ENCODE measurements at places on chromosomes 7 and 10. TPM values are rescaled to one million over a fixed set of nuclear protein-coding genes. Genes with fewer than 3 reads are reported as not detected.
A peak's percentile ranks its signal among the peaks of the same experiment; 100 is the strongest.

The CYP2W1 gene
- total RNA-seq = 0.57 TPM

GRCh38 chr10:75398200-75398691, 3.3 kb downstream of the ZNF503 start:
- DNase-seq = no peak

The C7orf33 gene
- total RNA-seq = not detected

DNA sequence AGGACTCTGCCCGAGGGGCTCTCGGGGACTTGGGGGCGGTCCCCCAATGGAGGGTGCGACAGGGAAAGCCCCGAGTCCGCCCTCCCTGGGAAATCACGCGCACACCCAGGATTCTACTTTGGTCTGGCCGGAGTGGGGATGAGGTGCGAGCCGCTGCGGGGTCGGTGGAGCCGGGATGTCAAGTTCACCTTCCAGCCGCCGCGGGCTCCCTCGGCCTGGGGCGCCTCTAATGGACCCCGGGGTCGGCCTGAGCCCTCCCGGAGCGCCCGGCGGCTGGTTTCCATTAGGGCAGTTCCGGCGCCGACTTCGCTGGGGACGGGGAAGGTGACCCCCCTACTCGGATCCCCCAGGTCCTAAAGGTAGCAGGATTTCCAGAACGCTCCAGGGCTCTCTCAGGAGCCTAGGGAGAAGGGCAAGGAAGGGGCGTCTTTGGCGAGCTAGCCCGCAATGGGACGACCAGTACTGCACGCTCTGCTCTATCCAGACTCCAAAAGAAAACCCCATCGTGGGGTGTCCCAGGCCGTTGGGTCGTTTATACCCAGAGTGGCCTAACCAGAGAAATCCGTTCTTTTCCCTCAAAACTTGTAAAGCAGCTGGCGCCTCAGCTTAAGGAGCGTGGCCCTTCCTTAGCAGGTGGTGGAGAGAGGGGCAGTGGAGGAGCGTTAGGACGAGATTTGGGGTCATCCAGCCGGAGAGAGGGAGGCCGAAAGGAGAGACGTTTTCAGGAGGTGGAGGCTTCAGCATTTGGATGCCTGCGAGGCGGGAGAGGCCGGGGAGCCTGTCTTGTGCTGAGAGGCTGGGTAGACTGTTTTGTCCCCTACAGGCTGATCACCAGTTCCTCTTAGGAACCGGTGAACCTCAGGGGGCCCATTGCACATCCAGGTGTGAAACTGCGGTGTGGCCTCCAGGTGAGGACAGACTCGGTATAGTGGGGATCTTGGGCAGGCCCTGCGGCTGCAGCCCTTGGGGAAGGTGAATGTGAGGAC, 860 bp upstream of the WDR86 start:
- peak; percentile 77 for DNase-seq

DNA sequence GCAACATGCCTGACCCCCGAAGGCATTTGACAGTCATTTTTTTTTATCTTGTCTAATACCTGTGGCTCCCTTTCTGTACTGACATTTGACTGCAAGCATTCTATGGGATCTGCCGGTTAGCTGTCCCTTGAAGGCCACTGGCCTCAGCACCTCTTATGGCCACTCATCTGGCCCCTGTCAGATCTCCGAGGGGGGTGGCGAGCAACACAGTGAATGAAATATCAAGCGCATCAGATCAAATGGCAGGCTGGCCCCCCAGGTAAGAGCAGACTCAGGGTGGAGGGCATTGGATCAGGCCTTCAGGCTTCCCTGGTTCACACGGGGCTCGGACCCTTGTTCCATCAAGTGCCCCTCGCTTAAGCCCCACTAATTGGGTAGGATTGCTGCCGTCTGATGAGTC, 199.6 kb upstream of the MKI67 start:
- DNase-seq = no peak

GRCh38 chr10:78190051-78190825, 156.6 kb downstream of the RPS24 start:
- no peak for DNase-seq

DNA sequence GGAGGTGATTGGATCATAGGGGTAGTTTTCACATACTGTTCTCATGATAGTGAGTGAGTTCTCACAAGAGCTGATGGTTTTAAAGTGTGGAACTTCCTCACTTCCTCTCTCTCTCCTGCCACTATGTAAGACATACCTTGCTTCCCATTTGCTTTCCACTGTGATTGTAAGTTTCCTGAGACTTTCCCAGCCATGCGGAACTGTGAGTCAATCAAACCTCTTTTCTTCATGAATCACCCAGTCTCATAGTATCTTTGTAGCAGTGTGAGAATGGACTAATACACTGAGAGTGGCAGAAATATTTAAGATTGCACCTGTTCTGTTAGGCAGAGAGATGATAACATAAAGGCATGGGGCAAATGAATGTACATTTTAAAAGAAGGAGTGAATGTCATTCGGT, 507.8 kb downstream of the SORCS3 start:
- no peak for DNase-seq

DNA sequence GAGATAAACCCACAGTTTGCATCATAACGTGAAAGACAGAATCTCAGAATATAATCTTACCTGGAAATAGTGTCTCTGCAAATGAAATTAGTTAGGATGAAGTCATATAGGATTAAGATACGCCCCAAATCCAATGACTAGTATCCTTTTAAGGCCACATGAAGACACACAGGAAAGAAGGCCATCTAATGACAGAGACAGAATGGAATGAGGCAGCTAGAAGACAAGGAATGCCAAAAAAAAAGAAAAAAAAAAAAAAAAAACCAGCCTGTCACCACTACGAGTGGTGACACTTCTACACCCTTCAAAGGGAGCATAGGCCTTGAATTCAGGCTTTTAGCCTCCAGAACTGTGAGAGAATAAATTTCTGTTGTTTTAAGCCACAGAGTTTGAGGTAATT, 82.9 kb downstream of the HYCC1 start:
- DNase-seq = no peak

The NUTM2E gene
- not detected for total RNA-seq

- no peak for DNase-seq
These were observed 36.3 kb downstream of the ASB13 start for GRCh38 chr10:5630112-5630436.

GRCh38 chr10:109959259-109960145, 36.2 kb upstream of the XPNPEP1 start:
- DNase-seq = no peak

The SPDYE9 gene
- total RNA-seq = not detected

DNA sequence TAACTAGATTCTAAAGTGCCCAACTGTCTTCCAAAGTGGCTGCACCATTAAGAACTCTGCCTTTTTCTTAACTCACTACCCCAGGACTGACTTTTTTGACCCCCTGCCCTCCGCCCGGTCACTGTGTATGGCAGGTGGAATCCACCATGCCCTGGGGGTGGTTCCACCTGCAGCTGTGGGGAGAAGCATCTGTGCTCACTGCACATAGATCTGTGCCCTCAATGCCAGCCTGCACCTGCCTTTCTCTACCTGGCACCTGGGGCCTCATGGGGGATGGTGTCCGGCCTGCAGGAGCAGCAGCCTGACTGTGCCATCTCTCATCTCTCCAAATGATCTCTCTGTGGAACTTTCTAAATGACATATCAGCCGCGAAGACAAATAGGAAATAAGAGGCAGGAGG, 353.5 kb downstream of the PAXIP1 start:
- no peak for DNase-seq

- no peak for DNase-seq
These were observed 103.5 kb upstream of the CELF2 start for GRCh38 chr10:10914144-10914543.

The C10orf62 gene
- total RNA-seq = not detected

GRCh38 chr10:128438417-128439063, 312.3 kb upstream of the MKI67 start:
- DNase-seq = no peak

GRCh38 chr10:69151984-69152383, 28.0 kb downstream of the VPS26A start:
- DNase-seq = no peak

The NUTM2B gene
- 1.5 TPM for total RNA-seq

The PDZD7 gene
- 0.50 TPM for total RNA-seq

- DNase-seq = peak; percentile 80
These were observed 79.0 kb upstream of the PLXNA4 start for GRCh38 chr7:132655131-132655727.

GRCh38 chr7:33516568-33516967, 387.2 kb downstream of the BBS9 start:
- DNase-seq = no peak

- DNase-seq = no peak
These were observed 244.2 kb downstream of the POU6F2 start for GRCh38 chr7:39221901-39222300.

DNA sequence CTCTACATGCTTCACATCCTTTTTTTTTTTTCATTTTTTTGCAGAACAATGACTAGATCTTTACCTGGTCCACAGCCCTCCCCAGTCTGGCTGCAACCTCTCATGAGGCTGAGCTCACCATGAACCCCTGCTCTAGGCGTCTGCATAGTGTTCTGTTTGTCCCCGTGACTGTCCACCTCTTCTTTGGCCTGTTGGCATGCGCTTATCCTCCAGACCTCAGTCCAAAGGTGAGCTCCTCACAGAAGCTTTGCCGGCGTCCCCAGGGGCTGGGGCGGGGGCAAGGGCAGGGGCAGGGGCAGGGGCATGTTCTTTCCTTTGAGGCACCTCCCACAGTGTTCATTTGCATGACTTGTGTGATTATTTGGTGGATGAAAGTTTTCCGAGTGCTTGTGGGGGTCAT, 218.4 kb upstream of the ZNF32 start:
- no peak for DNase-seq

The AZGP1 gene
- total RNA-seq = not detected

The UFSP1 gene
- 5.6 TPM for total RNA-seq

DNA sequence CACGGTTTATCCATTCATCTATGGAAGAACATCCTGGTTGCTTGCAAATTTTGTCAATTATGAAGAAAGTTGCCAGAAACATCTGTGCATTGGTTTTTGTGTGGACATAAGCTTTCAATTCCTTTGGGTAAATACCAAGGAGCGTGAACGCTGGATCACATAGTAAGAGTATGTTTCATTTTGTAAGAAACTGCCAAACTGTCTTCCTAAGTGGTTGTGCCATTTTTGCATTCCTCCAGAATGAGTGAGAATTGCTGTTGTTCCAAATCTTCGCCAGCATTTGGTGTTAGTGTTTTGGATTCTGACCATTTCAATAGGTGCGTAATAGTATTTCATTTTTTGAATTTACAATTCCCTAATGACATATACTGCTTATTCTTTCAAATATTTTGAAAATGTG, 155.3 kb upstream of the FRMD4A start:
- no peak for DNase-seq

GRCh38 chr7:134920026-134920753, 66.1 kb upstream of the AGBL3 start:
- no peak for DNase-seq

DNA sequence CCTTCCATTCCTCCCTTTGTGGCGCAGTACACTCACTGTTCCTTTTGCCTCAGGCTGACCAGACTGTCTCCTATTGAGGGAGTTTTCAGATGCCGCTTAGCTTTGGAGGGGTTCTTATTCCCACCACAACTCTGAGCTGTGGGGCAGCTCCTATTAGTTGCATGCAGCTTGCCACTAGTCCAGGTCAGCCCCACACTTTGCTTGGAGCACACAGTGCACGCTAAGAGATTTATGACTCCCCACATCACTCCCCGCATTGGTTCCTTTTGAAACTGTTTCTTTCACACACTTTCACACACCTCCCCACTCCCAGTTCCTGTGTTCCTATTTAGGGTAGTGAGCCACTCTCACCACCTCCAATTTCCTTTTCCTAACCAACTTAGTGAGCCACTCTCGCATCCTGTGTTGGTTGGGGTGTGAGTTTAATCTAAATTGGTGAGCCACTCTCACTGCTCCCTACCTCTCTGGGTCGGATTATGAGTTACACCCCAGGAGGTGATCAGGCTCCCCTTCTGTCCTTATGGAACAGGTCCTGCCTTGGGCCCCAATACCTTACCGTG, 10.4 kb upstream of the ZNF485 start:
- DNase-seq = no peak

GRCh38 chr10:13087986-13088618, 11.9 kb upstream of the OPTN start:
- no peak for DNase-seq

DNA sequence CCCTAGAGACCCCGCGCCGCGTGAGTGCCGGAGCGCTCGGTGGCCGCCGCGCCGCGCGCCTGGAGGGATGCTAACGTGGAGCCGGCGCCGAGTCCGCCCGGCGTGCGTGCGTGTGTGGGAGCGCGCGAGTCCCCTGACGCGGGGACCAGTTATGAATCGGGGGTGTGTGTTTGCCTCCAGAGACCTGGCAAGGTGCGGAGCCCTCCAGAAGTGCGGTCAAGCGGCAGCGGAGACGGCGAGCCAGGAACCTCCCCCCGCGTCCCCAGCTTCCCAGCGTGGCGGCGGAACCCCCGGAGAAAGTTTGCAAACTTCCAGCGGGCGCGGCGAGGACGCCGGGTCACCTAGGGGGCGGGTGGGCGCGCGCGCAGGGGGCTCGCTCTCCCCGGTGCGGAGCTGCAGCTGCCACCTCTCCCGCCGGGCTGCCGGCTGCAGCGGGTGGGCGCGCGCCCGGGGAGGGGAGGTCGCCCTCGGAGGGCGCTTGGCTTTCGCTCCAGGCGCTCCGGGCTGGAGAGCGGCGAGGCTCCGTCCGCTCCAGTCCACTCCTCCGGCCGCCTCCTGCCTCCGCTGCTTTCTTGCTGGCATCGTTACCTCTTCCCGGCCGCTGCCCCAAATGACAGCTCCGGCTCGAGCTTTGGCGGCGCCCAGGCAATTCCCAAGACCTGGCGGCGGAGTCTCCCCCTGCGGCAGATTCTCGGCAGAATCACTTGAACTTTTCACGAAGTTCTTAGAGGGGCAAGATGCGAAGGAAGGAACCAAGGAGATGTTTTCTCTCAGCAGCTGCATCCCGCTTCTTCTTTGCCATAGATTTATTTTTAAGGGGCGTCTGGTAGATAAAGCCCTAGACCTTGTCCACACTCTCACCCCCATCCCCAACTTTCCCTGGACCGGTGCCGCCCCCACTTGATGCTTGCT, 2.3 kb upstream of the CREB5 start:
- DNase-seq = peak; percentile 76

GRCh38 chr10:12381536-12382156, 32.3 kb downstream of the CAMK1D start:
- DNase-seq = no peak

DNA sequence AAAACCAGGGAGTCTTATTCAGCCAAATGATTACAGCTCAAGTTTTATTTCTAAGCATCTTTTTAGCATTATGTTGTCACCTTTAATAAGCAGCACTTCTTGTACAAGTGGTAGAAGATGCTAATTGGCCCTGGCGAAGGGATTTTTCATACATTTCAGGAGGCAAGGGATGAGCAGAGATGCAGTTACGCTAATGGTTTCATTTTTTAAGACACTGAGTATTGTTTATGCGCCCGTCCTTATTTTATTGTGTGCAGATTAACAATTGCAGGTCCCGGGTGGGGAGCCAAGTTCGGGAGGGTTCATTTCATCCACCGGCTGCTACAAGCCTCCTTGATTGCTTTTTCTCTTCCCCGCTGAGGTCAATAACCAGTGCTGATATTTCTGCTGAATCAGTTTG, 350.4 kb upstream of the FOXK1 start:
- no peak for DNase-seq

The NPY gene
- not detected for total RNA-seq

The CFTR gene
- total RNA-seq = not detected

DNA sequence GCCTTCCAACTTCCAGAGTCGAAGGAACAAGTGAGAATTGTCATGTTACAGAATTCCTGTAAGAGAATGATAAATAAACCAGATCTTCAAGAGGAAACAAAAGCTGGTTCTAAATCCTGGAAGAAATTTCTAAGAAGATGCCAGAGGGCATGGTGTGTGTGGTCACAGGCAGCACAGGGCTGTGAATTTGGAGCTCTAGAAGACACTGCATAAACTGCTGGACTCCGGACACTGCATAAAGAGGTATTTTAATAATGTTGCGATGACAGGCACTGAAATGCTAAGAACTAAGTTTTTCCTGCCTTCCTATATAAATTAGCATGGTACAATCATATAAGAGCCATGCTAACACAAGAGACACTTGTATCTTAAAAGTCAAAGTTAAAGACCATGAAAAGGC, 86.0 kb downstream of the LARP4B start:
- no peak for DNase-seq

Data from spleen (tissue), 13 donors.